ENCODE measurements at places on chromosomes 6 and 20.
A peak's percentile ranks its signal among the peaks of the same experiment; 100 is the strongest.

DNA sequence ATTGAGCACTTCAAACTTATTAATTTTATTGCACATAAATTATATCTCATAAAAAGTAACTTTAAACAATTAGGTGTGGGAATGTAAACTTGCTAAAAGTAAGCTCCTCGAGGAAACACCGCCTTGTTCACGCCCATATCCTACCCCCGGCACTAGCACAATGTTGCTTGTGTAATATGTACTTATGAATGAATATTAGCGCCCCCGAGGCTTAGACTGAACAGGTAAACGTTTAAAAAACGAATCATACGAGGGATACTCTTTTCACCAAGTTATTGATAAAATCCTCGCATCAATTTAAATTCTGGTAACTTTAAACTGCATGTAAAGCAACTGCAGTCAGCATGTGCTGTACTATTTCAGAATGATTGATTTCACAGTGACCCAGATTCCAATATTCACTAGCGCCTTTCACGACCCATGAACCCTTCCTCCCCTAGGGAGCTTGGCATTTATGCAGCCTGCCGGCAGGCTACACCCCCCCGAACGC, 637 bp downstream of the TFB1M start:
- no peak for DNase-seq

- no peak for DNase-seq
Observed at GRCh38 chr6:24985323-24985722, 49.6 kb upstream of the RIPOR2 start.

DNA sequence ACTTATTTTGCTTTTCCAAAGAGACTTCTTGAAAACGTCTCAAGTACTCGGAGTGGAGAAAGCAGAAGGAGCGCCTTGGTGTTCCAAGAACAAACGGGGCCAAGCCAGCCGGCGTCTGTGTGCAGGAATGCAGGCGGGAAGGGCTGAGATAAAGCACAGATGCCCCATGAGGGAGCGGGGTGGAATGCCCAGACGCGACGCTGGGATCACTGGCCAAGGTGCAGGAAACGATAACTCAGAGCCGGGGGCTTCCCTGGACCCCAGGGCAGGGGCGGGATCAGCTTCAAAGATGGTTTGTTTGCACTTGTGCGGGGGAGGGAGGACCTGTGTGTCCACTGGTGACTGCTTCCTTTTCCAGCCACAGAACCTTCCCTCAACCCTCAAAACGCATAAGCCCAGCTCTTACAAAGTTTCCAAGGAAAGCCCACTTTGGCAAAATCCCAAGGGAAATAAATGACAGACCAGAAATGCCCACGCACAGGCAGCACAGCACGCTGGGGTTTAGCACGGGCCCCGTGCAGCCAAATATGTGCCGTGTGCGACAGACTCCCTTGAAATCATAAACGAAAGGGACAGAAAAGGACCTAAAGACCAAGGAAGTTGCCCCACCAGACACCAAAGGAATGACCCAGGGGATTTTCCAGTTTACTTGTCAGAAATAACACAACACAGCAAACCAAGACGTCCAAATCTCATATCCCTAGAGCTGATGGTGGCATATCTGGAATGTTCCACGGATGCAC, 113.9 kb downstream of the NFATC2 start:
- no peak for DNase-seq

DNA sequence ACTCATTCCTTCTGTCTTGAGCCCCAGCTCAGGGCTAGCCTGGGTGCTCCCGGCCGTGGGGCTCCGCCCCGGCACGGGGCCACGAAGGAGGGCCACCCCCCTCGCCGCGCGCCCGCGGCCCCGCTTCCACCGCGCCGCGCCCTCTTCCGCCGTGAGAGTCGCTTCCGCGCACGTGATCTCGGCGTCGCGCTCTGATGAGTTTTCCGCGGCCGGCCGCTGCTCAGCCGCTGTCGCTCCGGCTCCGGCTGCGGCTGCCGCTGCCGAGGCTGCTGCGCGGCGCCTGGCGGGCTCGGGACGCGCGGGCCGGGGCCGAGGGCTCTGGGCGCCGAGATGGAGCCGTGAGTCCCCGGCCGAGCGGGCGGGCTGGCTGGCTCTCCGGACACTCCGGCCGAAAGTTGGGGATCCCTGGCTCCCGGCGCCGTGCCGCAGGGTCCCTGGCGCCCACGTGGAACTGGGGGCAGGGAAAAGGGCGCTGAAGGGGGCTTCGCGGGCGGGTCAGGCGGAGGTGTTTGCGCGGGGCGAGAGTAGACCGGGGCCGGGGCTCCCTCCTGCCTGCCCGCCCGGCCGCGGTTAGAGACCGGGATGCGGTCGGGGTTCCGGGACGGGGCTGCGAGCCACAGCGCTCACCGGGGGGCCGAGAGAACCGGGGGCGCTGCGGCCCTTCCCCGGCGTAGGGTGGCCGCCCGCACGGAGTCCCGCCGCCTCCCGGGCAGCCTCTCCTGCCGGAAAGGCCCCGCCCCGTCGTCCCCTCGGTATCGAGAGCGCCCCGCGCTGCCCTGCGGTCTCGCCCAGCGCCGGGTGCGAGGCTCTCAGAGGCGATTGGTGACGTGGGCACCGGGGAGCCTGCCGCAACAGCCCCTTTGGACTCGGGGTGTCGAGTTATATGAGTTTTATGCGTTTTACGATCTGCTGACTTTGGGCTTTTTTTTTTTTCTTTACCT, at the start of gene TMEM181:
Gene TMEM181 (plus strand): TSS at position 197 of the 941 bp plus-strand sequence. CDS start 134 bp downstream, at position 331.
- peak; percentile 86 for DNase-seq

DNA sequence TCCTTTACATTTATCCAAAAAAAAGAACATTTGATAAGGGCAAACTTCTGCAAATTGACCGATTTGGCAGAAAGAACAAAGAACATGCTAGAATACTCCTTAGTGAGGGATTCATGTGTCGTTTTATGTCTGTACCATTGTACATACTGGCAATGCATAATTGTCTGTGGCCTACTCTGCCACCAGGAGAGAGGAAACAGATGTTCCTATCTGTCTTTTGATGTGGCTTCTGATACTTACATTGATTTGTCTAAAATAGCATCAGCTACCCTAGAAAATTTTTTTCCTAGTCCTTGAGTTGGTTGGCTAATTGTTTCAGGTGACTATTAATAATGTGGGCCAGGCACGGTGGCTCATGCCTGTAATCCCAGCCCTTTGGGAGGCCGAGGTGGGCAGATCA, 654.1 kb downstream of the KIF16B start:
- no peak for DNase-seq

- DNase-seq, result no peak
Observed at GRCh38 chr20:36775196-36775595, 1.6 kb upstream of the DSN1 start.

DNA sequence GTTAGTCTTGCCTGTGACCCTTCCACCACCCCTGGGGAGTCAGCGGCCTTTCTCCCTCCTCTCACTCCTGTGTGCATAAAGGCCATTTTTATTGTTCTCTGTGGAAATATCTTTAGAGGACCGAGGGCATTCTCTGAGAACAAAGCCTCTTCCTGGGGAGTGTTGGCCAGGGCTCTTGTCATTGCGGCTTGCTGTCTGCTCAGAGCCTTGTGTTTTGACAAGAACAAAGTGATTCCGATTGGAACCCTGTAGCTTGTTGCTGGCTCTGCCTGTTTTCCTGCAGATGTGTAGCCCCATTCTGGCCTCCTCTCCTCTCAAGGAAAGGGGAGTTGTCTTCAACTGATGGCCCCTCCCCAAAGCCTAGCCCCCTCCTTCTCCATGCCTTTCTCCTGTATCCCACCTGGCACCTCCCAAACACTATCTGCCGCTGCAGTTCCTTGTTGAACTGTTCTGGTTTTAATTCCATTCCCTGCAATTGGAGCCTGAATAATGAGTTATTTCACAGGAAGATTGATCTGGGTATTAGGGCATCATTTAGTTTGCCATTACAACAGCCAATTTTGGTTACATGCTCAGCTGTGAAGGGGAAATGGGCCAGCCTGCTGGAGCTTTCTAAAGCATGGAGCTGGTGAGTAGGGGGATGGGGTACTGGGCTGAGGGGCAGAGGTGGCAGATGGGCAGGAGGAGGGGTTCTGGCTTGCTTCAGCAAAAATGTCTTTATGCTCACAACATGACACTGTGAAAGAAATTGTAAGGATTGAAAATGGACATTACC, 252.5 kb downstream of the LRFN2 start:
- DNase-seq, result no peak

DNA sequence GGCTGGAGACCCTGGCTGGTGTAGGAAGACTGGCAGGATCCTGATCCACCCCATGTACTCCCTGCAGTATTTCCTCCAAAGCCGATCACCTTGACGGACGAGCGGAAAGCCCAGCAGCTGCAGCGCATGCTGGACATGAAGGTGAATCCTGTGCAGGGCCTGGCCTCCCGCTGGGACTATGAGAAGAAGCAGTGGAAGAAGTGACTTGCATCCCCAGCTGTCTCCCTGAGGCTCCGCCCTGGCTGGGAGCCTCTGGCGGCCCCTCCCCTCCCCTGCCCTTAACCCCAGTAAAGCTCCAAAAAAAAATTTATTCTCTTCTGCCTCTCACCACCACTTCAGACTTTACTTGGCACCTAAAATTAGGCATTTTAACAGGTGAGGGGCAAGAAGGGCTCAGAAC, 7.0 kb downstream of the COX4I2 start:
- DNase-seq, result no peak

DNA sequence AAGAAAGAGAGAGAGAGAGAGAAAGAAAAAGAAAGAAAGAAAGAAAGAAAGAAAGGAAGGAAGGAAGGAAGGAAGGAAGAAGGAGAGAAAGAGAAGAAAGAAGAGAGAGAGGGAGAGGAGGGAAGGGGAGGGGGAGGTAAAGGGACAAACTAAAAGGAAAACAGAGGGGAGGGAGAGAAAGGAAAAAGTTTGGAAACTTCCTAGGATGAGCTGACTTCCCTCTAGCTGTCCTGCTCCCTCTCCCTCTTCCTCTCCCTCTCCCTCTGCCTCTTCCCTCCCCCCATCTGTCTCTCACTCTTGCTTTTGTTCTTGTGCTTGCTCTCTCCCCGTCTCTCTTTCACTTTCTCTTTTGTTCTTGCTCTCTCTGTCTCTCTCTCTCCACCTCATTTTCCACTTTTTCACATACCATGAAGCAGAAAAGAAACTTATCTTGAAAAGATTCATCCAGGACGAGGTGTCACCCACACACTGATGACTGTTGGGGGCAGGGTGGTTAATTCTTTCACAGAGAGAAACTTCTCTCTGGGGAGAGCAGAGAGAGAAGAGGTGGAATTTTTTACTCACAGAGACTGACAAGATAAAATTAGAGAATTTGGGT, 56.4 kb upstream of the DUSP22 start:
- peak; percentile 63 for DNase-seq

GRCh38 chr6:18506382-18507017, 119.3 kb downstream of the RNF144B start:
- no peak for DNase-seq

- DNase-seq, result no peak
Observed at GRCh38 chr6:111926731-111927302, 53.6 kb upstream of the FYN start.

GRCh38 chr6:158285656-158286021, 26.6 kb upstream of the TULP4 start:
- DNase-seq, result no peak

GRCh38 chr6:33288141-33288920, 708 bp downstream of the WDR46 start:
- DNase-seq, result no peak

DNA sequence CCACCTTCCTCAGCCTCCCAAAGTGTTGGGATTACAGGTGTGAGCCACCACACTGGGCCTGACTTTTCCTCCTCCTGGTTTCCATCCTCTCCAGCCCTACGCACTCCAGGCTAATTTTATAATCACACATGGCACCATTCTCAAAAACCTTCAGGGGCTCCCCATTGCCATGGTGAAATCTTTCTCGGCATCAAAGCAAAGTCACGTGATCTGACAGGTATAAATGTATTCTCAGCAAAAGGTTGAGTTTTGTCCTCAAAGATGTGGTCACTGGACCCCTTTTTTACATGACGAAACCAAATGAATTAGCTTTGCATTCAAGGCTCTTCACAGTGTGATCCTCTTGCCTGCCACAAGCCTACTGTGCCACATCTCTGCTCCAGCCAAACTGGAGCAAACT, 15.5 kb downstream of the ARMC12 start:
- DNase-seq, result no peak

GRCh38 chr6:53604623-53605190, 59.8 kb upstream of the GCLC start:
- no peak for DNase-seq

- DNase-seq, result peak; percentile 72
Observed at GRCh38 chr6:26205161-26205624, 118.0 kb downstream of the HFE start.

DNA sequence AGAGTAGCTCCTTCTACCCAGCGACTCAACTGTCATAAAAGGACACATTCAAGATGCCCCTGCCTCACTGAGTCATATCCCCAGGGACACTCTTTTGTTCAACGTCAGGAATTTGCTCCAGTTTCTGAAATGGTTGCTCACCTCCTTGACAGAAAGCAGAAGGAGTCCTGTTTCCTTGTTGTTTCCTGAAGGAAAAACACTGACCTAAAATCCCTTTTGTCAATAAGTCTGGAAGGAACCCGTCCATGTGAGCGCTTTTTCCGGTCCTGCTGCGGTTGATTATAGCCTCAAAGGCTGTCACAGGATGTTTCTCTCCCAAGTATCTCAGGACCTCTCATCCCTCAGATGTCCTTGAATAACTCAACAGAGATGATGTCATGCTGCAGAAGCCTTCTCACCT, 113.6 kb upstream of the PLEKHG1 start:
- DNase-seq, result no peak

DNA sequence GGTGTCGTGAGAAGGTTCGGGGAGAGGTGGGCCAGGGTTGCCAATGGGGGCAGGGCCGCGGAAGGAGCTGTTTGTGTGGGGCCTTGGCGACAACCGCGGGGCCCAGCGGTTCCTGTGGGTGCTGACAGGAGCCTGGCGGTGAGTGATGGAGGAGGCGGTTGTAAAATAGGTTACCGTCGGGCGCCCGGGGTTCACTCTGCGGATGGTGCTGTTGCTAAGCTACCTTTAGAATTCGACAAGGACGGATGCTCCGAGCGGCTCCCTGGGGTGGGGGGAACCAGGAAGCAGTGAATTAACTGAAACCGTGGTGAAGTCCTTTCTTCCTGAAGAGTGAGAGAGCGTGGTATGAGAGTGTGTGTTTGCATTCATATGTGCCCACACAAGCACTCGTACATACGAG, 61.7 kb downstream of the CDH22 start:
- DNase-seq, result no peak

DNA sequence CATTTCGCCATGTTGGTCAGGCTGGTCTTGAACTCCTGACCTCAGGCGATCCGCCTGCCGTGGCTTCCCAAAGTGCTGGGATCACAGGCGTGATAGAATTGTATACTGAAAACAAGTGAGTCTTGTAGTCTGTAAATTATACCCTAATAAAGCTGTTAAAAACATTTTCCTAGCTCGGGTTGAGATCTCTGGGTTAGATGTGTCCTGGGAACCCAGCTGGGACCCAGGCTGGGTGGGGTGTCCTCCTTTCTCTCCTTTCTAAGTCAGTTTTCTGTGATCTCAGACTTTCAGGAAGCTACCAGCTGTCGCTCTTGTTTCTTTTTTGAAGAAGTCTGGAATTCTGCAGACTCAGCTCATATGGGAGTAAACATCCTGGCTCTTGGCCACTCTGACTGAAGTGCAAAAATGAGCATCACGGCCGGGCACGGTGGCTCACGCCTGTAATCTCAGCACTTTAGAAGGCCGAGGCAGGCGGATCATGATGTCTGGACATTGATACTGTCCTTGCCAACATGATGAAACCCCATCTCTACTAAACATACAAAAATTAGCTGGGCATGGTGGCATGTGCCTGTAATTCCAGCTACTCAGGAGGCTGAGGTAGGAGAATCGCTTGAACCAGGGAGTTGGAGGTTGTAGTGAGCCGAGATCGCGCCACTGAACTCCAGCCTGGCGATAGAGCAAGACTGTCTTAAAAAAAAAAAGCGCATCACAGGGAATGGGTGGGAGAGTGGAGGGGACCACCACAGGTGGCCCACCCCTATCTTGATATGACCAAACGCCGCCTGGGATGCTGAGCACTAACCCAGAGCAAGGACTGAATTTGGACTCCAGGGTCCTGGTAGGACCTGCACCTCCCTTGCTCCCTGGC, 9.9 kb upstream of the PCIF1 start:
- no peak for DNase-seq
